ENCODE measurements at places on chromosomes 13 and 19.
A peak's percentile ranks its signal among the peaks of the same experiment; 100 is the strongest.

GRCh38 chr19:3520166-3521103 lies 14.3 kb downstream of the FZR1 start:
- DNase-seq = no peak

DNA sequence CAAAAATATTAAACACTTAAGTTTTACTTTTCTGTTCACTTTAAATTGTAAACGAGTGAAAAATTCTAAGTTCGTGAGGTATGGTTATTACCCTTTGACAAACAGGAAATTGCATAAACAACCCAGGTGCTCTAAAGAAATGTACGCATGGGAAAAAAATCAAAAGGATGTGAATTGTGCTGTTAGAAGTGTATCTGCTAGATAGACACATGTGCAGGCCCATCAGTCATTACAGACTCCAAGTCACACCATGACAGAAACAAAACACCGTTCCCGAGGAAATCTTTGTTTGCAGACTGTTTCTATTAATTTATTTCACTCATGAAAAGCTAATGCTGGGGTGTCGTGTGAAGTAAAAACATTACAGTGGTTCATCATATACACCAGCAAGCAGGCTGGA lies 17.0 kb upstream of the DOCK9 start:
- DNase-seq = no peak

DNA sequence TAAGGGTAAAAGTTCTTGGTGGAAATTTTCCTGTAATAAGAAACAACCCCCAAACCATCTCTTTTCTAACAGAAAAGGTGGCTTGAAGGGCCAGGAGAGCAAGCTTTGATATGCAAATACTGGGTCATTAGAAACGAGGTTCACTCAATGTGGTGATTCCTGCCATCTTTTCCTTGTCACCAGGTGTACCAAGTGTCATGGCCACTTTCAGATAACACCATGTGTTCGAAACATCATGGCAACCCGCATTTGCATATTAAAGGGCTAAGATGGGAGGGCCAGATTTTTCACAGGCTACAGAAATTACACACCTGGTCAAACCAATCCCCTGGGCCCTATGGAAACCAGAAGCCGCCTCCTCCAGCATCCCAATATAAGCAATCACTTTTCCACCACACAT lies 15.3 kb downstream of the LGALS16 start:
- peak; percentile 67 for DNase-seq

- DNase-seq = peak; percentile 91
Measured at GRCh38 chr19:18328340-18329034, 5.6 kb upstream of the LSM4 start.

DNA sequence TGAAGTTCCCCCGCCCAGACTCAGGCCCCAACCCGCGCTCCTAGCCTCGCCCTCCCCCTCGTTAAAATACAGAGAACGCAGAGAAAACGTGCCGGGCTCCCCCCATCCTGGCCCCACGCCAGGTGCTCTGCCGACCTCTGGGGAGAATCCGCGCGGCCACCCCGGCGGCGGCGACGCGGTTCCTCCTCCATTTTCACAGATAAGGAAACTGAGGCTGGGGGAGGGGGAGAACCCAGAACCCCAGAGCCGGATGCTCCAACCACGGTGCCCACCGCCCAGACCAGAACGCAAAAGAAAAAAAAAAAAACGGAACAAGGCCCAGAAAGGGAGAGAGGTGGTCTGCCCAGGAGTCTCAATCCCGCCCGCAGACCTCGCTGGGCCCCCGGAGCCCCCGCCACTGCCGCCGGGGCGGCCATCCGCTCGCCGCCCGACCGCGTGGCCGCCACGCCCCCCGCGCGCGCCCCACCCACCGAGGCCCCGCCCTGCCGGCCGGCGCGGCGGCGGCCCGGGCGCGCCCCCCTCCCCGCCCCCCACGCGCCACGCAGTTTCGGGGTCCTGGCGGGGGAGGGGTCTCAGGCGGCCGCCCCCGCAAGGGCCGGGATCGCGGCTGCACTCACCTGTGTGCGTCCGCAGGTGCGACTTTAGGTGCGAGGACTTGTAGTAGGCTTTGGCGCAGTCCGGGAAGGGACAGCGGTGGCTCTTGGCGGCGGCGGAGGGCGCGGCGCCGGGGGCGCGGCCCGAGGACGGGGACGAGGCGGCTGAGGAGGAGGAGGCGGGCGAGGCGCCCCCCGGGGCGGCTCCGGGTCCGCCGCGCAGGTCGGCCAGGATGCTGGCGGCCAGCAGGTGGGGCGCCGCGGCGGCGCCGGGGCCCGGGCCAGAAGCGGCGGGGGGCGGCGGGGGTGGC lies 703 bp downstream of the KLF16 start:
- no peak for DNase-seq

DNA sequence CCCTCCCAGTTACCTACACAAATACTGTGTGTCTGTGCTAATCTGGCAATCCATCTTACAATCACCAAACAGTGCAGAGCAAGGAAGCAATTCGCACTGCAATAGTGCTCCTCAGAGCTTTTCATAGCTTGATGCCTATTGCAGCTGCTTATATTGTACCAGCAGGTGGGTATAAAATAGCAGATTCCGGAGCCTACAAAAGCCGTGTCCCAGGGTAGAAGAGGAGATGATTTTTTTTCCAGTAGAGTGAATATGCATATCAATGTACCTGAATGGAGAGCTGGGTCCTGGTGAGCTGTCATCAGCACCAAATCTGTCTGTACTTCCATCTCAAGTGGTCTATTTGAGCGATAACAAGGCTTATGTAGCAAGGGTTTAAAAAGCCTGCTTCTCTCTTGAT lies 668.4 kb downstream of the DIAPH3 start:
- no peak for DNase-seq

GRCh38 chr19:35673121-35673804 lies 6.9 kb downstream of the UPK1A start:
- peak; percentile 72 for DNase-seq

DNA sequence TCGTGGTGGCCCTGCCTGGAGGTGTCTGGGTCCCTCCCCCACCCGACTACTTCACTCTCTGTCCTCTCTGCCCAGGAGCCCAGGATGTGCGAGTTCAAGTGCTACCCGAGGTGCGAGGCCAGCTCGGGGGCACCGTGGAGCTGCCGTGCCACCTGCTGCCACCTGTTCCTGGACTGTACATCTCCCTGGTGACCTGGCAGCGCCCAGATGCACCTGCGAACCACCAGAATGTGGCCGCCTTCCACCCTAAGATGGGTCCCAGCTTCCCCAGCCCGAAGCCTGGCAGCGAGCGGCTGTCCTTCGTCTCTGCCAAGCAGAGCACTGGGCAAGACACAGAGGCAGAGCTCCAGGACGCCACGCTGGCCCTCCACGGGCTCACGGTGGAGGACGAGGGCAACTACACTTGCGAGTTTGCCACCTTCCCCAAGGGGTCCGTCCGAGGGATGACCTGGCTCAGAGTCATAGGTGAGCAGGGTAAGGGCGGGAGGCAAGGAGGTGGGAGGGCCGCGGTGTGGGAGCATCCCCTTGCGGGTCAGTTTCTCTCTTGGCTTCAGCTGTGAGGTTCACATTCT lies 19.2 kb downstream of the NECTIN2 start:
- no peak for DNase-seq

DNA sequence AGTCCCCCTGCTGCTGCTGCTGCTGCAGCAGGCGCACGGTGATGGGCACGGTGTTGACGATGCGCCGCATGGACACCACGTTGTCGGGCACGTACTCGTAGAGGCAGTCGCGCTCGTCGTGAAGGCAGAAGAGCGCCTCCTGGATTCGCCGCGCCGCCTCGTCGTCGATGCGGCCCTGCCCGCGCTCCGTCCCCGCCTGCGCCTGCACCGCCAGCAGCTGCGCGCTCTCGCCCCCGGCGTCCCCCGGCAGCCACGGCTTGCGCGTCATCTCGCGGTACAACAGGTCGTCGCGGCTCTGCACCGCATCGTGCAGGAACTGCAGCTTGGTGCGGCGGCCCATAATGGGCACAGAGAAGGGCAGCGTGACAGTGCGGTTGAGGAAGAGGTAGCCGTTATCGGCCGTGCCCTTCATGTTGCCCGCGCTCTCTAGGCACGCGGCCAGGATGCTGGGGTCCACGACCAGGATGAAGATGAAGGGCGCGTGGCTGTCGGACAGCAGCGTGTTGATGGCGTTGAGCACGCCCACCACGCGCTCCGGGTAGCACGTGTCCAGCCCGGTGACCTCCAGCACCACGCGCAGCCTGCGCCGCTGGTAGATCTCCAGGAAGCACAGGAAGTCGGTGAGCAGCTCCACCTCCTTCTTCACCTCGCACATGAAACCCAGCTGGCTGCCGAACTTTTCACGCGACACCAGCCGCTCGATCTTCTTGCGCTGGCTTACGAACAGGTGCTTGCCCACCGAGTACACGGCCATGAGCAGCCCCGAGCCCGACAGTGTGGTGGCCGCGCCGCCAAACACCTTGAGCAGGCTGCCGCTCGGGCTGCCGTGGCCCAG lies 8.1 kb downstream of the NKPD1 start:
- DNase-seq = peak; percentile 81

DNA sequence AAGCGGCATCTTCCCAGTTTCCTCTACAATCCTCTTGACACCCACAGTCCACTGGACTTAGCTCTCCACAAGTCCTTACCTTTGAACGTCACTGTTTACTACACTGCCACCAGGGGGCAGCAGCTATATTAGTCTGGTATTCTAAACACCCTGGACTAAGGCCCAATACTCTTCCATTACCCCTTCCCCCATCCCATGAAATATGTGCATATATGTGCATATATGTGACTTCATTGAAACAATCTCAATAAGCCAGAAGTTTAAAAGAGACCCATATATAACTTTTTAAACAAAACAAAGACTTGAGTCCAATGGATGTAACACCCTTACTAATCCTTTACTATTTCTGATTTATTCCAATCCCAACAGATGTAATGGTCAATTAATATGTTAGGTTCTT lies 15.5 kb downstream of the GGACT start:
- peak; percentile 73 for DNase-seq

- peak; percentile 53 for DNase-seq
Measured at GRCh38 chr13:42272115-42272803, at the start of gene AKAP11. Gene AKAP11 (plus strand): TSS chr13:42272152. CDS start chr13:42286349, 14,197 bp downstream.

- no peak for DNase-seq
Measured at GRCh38 chr13:80450386-80450785, 109.5 kb upstream of the SPRY2 start.

DNA sequence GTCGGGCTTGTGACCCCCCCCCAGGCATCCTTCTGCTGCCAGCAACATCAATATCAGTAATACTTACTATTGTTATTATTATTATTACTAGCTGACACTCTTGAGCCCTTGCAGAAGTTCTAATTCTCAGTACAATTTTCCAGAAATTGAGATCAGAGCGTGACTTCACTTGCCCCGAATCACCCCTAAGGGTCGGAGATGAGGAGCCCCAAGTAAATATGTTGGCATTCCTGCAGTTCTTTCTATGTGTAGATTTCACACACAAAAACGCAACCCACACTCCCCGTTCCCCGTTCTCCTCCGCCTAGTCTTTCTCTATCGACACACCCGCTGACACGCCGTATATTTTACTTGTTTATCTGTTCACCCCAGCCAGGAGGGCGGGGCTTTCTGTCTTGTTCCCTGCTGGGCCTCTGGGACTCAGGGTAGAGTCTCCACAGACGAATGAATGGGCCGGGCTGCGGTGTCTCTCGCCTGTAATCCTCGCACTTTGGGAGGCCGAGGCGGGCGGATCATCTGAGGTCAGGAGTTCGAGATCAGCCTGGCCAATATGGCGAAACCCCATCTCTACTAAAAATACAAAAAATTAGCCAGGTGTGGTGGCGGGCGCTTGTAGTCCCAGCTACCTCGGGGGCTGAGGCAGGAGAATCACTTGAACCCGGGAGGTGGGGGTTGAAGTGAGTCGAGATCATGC lies 14.7 kb downstream of the TLE5 start:
- peak; percentile 84 for DNase-seq

DNA sequence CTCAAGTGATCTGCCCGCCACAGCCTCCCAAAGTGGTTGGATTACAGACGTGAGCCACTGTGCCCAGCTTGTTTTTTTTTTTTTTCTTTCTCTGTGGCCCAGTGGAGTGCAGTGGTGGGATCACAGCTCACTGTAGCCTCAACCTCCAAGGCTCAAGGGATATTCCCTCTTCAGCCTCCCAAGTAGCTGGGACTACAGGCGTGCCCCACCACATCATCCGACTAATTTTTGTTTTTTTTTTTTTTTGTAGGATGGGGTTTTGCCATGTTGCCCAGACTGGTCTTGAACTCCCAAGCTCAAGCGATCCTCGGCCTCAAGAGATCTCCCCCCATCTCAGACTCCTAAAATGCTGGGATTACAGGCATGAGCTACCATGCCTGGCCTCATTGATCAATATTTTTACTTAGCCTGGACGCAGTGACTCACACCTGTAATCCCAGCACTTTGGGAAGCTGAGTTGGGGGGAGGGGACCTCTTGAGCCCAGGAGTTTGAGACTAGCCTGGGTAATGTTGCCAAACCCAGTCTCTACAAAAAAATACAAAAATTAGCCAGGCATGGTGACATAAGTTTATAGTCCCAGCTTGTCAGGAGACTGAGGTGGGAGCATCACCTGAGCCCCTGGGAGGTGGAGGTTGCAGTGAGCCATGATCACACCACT lies 1.7 kb downstream of the SAE1 start:
- DNase-seq = no peak

DNA sequence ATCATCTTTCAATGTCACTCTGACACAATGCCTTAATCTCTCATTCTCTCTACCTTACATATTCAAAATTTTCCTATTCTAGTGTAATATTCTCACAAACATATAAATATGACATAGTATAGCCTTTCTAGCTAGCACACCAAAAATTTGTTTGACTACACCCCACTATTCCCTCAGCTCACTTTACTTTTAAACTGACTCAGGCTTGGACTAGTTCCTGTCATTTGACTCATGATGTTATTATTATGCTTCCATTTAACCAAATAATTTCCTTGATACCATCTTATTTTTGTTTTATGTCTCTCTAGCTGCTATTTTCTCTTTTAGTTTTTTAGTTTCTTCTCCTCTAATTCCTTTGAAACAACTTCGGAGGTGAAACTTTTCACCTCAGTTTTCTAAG lies 1745.6 kb upstream of the PCDH20 start:
- DNase-seq = no peak

DNA sequence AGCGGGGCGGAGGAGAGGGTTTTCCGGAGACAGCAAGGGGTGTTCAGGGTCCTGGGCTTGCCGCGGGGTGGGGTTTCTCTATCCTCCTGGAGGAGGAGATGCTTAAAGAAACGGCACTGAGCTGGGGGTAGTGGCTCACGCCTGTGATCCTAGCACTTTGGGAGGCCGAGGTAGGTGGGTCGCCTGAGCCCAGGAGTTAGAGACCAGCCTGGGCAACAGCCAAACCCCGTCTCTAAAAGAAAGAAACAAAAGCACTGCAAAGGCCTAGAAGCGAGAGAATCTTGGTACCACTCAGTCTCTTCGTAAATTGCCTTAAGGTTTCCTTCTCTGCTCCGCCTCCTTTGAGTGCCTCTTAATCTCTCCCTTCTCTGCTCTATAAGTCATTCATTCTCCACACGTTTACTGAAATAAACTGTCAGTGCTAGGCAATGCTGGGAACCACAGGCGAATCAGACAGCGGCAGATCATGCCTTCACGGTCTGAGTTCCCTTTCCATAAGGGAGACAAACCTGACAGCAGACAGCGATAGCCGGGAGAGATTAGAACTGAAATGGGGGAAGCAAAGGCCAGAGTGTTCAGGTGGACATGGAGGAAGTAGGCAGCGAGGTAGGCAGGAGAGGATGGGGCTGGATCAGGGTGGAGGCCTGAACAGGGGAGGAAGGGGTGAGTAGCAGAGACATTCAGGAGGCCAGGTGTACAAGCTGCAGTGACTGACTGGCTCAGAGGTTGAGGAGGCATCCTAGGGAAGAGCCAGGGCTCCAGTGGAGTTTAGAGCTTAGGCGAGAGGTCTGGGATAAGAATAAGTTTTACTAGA lies 580 bp downstream of the EIF3K start:
- DNase-seq = no peak

All from NCI-H526 (cell line).